ENCODE measurements at places on chromosomes 4 and X. TPM values are rescaled to one million over a fixed set of nuclear protein-coding genes. Genes with fewer than 3 reads are reported as not detected.

DNA sequence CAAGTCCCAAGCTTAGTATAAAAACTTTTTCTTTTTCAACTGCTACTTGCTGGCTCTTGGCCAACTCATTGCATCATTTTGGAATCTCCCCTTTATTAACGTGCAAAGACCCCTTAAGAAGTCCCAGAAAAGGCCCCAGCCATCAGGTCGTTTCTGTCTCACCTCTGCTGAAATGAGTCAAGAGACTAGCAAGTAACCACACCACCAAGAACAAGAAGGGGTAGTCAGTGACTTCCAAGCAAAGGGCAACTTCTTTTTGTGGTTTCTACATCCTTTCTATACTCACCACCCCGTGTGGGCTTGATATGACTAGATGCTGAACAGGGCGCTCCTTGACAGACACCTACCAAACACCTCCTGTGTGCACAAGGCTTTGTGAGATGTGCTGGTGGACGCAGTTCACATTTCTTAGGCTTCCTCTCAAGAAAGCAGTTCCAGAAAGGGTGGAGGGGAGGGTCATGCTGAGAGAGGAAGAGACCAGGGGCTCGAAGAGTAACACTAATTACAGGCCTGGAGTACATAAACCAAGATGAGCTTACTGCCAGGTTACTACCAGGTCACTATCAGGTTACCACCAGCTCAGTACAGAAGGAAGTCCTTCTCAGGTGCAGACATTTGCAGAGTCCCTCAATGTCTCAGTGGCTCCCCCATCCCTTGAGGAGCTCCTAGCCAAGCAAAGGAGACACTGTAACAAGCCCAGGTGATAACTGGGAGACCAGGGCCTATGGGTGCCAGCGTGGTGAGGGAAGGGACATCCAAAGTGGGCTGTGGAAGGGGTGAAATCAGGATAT is 19.3 kb downstream of the JAKMIP1 start:
- DNase-seq: no peak
- no peak overlapping the region for H3K4me3 ChIP-seq
- H3K4me1 ChIP-seq: no peaks in the 10 kb centered on the region
- no peaks in the 10 kb centered on the region for H3K36me3 ChIP-seq
- H3K27ac ChIP-seq: no peak overlapping the region

DNA sequence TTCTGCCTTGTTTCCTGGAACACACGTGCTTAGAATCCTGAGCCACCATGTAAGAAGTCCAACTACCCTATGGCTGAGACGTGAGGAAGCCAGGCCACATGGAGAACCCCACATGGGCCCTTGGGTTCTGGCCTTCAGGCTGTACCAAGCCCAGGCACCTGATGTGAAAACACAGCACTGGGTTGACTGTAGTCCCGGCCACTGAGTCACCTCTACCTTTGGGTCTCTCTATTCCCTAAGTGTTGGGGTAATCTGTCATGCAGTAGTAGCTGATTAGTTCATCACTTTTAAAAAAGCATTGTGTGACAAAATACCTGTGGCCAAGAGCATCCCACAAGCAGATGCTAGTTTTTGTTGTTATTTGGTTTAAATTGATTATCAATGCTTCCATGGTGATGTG is 24.3 kb downstream of the CFAP97 start:
- peaks cover 13% of the 10 kb centered on the region for H3K36me3 ChIP-seq
- no peak overlapping the region for H3K4me3 ChIP-seq
- H3K4me1 ChIP-seq: no peaks in the 10 kb centered on the region
- no peaks in the 10 kb centered on the region for H3K27me3 ChIP-seq
- no peak overlapping the region for H3K27ac ChIP-seq
- DNase-seq: no peak

DNA sequence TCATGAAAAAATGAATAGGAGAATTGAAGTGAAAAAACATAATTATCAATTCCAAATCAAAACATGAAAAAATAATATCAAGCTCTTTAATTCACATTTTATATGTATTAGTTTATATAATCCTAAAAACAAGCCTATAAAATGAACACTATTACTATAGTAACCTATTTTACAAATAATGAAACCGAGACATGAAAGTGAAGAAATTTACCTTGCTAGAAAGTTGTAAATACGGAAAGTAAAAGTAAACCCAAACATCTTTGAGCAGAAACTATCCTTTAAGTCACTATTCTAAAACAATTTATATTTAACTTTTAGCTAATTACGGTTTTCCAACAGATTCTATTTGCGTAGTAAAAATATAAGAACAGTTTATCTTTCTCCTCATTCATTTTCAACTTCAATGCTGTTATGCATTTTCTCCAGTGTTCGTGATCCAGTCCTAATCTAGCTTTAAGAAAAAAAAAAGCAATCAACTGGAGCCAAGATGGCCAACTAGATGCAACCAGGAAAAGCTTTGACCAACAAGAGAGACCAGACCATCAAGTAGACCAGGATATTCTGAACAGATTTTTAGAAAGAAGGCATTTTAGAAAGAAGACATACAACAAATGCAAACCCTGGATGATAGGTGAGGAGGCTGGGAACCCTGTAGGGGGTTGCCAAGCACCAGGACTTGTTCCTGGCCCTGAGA is 67.0 kb downstream of the DDX53 start:
- no peak overlapping the region for H3K4me3 ChIP-seq
- no peaks in the 10 kb centered on the region for H3K27me3 ChIP-seq
- no peaks in the 10 kb centered on the region for H3K36me3 ChIP-seq
- no peak overlapping the region for H3K27ac ChIP-seq
- no peak for DNase-seq

DNA sequence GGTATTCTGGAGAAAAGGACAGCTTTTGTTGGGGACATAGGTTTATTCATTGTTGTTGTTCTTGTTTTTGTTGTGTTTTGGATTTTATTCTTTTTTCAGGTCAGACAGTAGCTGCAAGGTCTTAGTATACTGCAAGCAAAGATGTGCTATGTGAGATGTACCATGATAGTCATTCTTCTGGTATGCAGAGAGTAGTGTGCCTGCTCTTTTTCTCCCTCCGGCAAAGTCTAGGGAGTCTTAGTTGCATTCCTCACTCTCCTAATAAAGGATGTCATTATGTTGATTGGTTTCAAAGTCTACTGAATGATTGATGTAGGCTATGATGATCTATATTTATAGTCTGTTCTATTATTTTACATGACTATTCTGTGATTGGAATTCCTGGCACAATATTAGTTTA is 119.9 kb upstream of the POF1B start:
- H3K27ac ChIP-seq: no peak overlapping the region
- H3K4me1 ChIP-seq: no peaks in the 10 kb centered on the region
- no peaks in the 10 kb centered on the region for H3K36me3 ChIP-seq
- no peak for DNase-seq
- H3K4me3 ChIP-seq: no peak overlapping the region

DNA sequence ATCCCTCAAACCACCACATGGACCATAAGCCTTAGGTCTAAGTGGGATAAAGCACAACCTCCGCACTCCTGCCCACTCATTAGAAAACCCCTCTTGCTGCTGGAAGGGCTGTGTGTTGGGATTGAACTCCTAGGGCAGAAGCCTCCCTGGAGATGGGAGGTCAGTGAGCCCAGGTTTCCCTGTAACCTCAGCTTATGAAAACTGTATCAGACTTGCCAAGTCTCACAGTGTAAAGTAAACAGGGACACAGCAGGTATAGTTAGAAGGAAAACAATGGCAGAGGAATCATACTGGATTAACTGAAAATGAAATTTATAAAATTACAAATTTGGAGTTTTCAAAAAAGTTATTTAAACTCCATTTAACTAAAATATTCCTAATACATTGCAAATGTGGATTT is 29.9 kb downstream of the CASP6 start:
- H3K4me3 ChIP-seq: no peak overlapping the region
- H3K4me1 ChIP-seq: no peaks in the 10 kb centered on the region
- no peaks in the 10 kb centered on the region for H3K36me3 ChIP-seq
- H3K27me3 ChIP-seq: no peaks in the 10 kb centered on the region
- no peak overlapping the region for H3K27ac ChIP-seq

The SPANXC gene
- not detected for total RNA-seq

The MOB1B gene
- 4.5 TPM for total RNA-seq

The XAGE2 gene
- total RNA-seq: not detected
